Stimulated activated CD4-positive, alpha-beta T cell treated with anti-CD3 and anti-CD28 coated beads, Interleukin-2, amount 100 ng/mL, for 48 hours (primary cell): ENCODE measurements at places on chromosomes 2 and 18.
A peak's percentile ranks its signal among the peaks of the same experiment; 100 is the strongest.

- no peak for DNase-seq
Observed at GRCh38 chr2:85282914-85283313, 44.9 kb downstream of the TGOLN2 start.

- no peak for DNase-seq
Observed at GRCh38 chr2:166088634-166089033, 39.2 kb downstream of the SCN1A start.

GRCh38 chr2:45804987-45805755, 153.7 kb downstream of the PRKCE start:
- DNase-seq = no peak

GRCh38 chr2:197547163-197547900, 31.5 kb downstream of the MOB4 start:
- no peak for DNase-seq

- DNase-seq = no peak
Observed at GRCh38 chr2:29113891-29114321, 1.3 kb upstream of the CLIP4 start.

DNA sequence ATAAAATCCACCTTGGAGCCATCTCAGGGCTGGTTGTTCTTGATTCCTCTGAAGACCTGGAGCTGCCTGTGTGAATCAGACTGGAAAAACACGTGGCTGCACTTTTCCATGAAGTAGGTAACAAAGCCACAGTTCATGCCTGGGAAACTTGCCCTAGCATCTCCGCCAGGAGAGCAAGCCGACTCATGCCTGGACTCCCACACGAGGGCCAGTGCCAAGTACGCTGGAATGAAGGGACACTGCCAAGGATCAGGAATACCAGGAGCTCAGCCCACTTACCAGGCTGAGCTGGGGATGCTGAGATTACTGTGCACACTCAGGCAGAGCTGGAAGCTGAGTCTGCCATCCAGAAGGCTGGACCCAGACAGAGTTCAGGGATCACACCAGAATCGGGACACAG, 10.9 kb upstream of the FHL2 start:
- DNase-seq = no peak

- no peak for DNase-seq
Observed at GRCh38 chr2:144350151-144350802, 169.6 kb downstream of the ZEB2 start.

DNA sequence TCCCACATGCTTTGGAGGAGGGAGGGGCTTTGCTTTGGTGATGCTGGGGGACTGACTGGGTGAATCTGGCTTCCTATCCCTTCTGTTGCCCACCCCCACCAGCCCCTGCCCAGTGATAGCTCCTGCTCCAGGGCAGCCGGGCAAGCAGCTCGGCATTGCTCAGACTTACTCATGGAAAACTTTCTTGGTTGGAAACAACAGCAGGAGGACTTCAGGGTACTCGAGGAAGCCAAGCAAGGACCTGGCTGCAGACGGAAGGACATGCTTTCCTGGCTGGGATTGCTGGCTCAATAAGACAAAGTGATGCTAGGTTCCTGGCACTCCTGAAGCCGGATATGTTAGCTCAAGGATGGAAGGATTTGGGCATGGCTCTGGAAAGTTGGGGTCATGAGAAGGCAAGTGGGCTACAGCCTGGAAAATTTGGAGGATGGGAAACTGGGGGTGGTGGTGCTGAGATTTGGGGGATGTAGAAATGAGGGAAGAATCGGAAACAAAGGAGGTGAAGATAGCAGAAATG, 3.1 kb downstream of the SPEG start:
- DNase-seq = no peak

- no peak for DNase-seq
Observed at GRCh38 chr2:212330263-212330662, 208.3 kb downstream of the ERBB4 start.

- no peak for DNase-seq
Observed at GRCh38 chr18:42780171-42780570, 335.3 kb downstream of the RIT2 start.

GRCh38 chr18:62610701-62611411, 88.0 kb downstream of the ZCCHC2 start:
- no peak for DNase-seq

GRCh38 chr2:393711-394696, 106.1 kb upstream of the ALKAL2 start:
- DNase-seq = peak; percentile 35

DNA sequence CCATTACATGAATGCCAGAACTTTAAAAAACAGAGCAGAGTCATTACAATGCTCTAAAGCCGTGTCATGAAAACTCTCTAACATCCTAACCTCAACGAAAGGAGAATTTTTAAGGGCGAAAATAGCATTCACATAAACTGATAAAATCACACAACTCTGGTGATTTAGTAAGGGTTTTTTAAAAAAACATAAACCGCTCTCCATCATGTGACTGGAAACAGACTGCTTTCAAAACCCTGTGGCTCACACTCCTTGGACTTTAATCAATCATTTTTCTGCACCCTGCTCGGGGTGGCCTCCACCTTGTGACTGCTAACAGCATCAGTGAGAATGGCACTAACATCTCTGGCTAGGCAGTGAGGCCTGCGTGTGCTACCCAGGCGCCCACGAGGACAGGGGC, 12.1 kb downstream of the DOCK10 start:
- DNase-seq = peak; percentile 23

- no peak for DNase-seq
Observed at GRCh38 chr2:10267551-10268465, 34.9 kb upstream of the HPCAL1 start.

DNA sequence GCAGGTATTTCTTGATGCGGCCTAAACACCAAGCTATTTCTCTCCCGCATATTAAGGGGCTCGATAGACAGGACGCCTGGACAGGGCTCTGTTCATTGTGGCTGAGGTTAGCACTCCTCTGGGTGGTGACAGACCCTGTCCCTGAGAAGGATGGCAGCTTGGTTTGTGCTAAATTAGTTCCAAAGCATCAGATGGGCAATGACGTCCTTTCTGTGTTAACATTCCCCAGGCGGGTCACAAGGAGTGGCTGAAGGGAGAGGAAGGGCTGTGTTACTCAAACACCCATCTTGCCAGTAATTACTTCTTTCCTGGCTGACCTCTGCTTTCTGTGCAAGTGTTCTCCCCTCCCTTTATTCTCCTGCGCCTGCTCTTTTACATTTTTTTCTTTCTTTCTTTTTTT, 75.0 kb downstream of the TMEM247 start:
- DNase-seq = no peak

DNA sequence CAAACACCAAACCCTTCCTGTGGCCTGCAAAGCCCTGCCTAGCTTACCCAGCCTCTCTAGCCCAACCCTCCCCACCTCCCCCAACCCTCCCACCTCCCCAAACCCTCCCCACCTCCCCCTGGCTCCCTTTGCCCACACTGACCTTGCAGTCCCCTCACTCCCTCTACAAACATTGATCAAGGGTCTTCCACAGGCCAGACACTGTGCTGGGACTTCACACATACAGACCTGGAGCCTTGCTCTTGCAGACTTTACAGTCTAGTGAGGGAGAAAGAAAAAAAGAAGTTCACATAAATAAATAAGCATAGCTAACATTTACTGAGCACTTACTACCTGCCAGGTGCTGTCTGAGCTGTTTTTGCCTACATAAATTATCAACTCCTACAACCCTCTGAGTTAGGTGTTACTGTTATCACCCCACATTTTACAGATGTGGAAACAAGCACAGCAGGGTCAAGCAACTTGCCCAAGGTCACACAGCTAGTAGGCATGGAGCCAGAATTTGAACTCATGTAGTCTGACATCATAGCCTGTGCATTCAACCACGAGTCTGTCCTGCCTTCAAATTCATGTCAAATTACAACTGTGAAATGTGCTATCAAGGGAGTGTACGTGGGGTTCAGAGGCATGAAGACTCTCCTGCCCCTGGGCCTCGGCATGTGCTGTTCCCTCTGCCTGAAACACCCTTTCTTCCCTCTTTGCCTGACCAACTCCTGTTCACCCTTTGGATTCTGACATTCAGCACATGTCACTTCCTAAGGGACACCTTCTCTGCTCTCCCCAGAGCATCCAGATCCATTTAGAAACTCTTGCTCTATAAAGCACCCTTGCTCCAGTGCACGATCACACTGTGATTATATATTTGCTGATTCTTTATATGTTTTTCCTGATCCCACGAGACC, 209.9 kb downstream of the TNS1 start:
- no peak for DNase-seq

DNA sequence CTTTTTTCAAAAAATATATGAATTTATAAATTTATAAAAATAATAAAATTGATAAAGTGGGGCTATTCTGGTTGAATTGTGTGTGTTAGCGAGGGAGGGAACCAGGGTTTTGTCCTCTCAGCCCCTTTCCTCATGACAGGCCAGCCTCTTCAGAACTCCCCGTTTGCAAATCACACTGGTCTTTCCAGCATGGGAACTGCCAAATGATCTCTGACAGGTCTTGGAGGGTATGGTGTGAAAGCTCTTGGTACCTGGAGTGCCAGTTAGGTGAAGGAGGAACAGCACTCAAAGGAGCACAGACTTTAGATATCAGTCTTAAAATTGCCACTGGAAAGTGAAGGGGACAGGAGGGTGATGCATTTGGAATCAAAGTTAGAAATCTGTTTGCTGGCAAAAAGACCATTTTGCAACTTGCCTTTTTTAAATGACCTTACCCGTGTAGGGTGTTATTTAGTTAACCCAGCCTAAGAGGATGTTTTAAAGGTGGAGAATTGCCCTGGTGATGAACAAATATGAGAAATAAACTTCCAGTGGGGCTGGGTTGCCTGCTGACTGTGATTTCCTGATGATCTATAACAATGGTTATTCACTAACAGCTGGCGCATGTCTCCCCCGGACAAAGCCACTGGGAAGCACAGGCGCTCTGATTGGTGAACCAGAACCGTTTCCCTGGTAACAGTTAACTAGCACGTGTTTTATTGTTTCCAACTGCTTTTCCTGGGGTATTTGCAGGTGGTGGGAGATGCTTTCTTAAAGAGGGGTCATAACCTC, 85.3 kb upstream of the EFEMP1 start:
- DNase-seq = no peak

DNA sequence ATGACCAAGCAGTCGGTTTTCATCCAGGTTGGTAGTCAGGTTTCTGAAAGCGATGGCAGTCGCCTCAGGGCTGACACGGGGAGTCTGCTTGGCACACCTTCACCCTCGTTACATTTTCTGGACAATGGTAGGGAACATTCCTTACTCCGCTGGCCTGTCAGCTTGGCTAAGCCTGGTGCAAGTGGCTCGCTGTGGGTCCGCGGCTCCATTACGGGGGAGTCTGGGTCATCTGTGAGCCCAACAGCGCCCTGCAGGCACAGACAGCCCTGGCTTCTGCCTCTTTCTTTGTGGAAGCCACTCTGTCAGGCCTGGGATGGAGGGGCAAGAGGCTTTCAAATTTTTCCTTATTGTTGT, 95.6 kb downstream of the HDAC4 start:
- no peak for DNase-seq
